ENCODE measurements at places on chromosomes 4 and X.

- DNase-seq = no peak
Measured at GRCh38 chrX:151973851-151974335, 583 bp downstream of the GABRE start.

DNA sequence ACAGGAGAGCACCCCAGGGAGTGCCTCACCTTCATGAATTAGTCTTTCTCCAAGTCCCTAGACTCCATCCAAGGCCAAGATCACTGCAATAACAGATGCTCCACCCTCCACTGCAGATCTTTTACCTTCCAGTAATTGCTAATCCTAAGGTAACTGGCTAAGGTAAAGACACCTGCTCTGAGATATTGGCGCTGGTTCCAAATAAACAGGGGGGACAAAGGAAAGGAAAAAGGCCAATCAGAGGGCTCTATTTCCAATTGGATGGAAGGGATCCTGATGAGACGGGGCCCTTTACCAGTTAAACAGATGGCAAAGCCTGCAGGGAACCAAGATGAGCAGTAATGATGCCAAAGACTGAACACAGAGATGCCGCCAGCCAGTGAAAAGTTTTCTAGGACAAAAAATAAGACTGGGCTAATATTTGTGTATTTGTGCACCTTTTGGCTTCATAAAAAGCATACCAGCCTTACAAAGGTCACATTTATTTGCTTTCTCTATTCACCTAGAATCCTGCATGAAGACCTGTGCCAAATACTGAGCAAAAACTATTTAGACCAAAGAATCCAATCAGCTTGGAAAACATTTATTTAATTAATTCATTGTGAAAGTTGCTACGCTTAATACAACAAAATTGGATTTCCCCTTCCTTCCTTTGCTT lies 148.5 kb downstream of the PPP3CA start:
- DNase-seq = no peak

- DNase-seq = no peak
Measured at GRCh38 chrX:123962006-123962467, 531 bp downstream of the STAG2 start.

DNA sequence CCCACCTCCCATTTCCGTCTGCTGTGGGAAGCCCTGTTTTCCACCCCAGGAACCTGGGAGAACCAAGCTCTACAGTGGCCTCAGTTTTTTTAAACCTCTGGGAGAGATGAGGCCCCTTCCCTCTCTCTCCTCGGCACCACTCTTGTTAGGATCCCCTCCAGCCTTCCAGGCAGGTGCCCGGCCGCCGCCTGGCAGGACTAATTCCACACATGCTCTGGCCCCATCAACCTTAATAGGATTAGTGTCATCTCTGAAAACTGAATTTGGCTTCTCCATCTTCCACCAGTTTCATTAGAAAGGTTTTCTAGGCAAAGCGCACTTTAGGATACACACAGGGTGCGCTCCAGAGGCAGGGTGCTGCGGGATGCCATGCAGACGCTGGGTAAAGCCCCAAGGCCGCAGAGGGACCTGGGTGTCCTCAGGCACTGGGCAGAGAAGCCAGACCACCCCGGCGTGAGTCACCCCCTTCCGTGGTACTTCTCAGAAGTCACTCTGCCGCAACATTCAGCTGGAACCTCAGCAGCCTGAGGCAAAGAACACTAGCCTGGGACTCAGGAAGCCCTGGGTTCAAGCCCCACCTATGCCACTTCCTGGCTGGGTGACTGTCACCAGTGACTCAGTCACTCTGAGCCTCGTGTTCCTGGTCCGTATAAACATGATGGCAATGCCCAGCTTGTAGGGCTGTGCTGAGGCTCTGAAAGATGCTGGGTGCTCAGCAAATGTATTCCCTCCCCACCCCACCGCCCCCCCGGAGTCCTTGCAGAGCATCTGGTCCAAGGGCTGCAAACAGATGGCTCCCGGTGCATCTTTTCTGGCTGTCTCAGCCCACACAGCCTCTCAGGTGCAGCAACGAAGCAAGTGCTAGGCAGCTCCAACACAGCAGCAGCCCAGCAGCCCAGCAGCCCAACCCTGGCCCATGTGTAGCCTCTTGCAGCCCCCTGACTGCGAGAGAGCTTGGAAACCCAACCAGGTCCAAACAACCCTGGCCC lies 29.1 kb downstream of the PPP2R2C start:
- no peak for DNase-seq

GRCh38 chr4:122908223-122908622 lies 14.2 kb downstream of the NUDT6 start:
- DNase-seq = no peak

GRCh38 chrX:153434801-153435200 lies 11.1 kb downstream of the TREX2 start:
- no peak for DNase-seq

DNA sequence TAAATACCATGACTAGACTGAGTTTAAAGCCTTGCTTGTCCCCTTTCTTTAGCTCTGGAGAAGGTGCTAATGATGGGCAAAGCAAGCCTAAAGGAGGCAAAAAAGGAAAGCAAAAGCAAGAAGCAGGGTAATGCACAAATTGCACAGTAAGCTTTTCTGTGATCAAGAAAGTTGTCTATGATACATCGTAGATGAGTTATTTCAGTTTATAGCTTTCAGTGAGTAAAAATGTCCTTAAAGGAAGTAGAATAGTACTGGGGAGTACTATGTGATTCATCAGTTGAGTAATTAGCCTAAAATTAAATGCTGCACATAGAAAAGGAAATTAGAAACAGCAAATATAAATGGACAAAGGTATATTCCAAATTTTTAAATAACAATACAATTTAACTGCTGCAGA lies 50.2 kb upstream of the PDE5A start:
- DNase-seq = no peak

DNA sequence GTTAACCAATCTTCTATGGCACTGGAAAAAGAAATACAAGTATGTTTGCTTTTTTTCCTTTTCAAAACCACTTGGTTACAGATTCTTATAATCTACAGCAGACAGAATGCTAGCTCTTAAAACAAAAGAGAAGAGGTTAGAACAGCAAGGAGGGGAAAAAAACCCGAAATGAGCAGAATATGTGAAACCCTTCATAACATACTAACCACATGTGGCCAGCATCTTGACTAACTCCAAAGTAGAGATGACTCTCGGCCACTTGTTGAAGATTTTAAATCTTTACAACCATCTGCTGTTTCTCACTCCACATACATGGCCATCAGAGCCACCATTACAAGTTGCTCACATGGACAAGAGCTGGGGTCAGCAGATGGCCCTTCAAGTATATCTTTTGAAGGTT lies 100.3 kb downstream of the PAPSS1 start:
- no peak for DNase-seq

Measured in activated T-cell treated with anti-CD3 and anti-CD28 coated beads for 24 hours (primary cell).